T-helper 9 cell (primary cell): ENCODE measurements at places on chromosomes 12 and 14.

DNA sequence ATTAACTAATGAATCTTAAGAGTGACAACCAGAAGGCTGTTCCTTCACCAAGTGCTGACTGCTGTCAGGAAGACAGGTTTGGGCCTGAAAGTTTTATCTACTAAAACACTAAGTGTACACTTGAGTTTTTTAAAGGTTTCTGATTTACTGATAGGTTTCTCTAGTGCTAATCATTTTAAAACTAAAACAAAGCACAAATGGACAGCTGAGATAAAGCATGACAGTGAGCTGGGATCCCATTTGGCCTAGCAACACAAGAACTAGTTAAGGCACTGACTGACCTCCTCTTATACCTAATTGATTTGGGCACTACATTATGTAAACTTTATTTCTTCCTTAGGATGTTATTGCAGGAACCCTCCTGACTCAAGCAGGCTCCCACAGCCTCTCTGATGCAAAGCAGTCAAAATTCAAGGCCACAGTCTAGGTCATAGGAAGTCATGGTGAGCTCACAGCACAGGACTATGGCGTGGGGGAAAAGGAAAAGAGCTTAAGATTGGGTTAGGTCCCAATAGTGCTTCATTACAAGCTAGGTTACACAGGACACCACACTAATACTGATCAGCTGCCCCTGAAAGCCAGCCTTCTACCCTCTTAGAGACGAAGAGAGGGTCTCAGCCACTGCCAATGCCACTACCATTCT is 3.5 kb downstream of the STXBP6 start:
- no peak for DNase-seq

- DNase-seq, result no peak
Observed at GRCh38 chr14:71996610-71997009, 64.4 kb downstream of the RGS6 start.

- no peak for DNase-seq
Observed at GRCh38 chr14:27528328-27528727, 930.5 kb upstream of the NOVA1 start.

DNA sequence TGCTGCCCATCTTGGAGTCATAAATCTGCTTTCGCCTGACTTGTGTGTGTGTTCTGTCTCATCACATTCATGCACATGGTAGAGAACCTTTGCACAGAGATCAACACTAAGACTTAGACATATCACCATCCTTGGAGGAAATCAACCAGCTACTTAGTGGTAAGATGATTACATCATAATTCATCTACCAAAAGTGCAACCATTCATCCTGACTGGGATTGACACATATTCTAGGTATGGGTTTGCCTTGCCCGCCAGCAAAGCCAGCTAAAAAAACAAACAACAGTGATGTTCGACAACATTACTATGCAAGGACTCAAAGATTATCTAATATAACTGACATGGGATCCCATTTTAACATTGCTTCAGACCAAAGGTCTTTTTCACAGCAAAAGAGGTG is 228.7 kb downstream of the NUAK1 start:
- DNase-seq, result no peak

DNA sequence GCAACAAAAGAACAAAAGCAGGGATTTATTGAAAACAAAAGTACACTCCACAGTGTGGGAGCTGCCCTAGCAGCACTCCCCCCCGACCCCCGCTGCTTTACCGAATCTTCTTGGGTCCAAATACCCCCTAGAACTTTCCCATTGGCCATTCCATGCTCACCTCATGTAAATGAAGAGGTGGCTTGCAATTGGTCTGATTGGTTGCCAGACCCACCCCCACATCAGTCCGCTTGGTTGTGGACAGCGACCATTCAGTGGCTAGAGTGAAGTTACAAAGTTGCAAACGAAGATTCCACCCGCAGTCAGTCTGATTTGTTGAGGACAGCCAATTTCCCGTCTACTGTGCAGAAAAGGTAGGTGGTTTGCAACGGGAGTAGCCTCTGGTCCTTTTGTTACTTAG is 3.9 kb downstream of the STYX start:
- DNase-seq, result no peak

- DNase-seq, result no peak
Observed at GRCh38 chr14:56300495-56300894, 182.3 kb downstream of the PELI2 start.

GRCh38 chr12:119615518-119616475 is 22.2 kb downstream of the TMEM233 start:
- DNase-seq, result no peak

GRCh38 chr14:69685716-69686115 is 74.3 kb downstream of the SUSD6 start:
- no peak for DNase-seq

GRCh38 chr12:16070113-16070512 is 159.0 kb downstream of the DERA start:
- DNase-seq, result no peak

DNA sequence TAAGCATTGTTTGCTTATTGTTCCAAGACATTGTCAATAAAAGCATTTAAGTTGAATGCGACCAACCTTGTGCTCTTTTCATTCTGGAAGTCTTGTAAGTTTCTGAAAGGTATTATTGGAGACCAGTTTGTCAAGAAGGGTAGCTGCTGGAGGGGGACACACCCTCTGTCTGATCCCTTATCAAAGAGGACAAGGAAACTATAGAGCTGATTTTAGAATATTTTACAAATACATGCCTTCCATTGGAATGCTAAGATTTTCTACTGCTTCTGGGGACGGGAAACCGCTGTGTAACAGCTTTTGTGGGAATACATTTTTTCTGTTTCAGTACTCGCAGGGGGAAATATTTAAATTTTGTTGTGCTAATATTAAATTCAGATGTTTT is 3.5 kb downstream of the FOS start:
- peak; percentile 40 for DNase-seq

- DNase-seq, result no peak
Observed at GRCh38 chr12:94575024-94575423, 75.3 kb downstream of the TMCC3 start.

DNA sequence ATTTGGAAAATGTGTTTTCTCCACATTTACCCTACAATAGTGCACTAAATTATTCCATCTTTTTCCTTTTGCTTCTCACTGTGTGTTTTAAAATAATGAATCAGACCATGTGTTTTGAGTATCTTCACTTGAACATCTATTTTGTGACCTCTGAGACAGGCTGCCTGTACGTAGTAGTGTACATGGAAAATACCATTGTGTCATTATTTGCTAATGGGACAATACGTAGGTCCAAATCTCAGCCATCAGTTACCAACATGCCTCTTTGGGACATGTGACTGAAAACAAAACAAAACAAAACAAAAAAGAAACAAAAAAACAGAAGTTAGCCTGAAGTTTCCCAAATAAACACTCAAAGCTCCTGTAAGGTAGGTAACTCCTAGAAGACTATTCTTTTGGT is 7.1 kb upstream of the MYF6 start:
- DNase-seq, result no peak

GRCh38 chr14:76647697-76648298 is 113.5 kb upstream of the VASH1 start:
- DNase-seq, result no peak

DNA sequence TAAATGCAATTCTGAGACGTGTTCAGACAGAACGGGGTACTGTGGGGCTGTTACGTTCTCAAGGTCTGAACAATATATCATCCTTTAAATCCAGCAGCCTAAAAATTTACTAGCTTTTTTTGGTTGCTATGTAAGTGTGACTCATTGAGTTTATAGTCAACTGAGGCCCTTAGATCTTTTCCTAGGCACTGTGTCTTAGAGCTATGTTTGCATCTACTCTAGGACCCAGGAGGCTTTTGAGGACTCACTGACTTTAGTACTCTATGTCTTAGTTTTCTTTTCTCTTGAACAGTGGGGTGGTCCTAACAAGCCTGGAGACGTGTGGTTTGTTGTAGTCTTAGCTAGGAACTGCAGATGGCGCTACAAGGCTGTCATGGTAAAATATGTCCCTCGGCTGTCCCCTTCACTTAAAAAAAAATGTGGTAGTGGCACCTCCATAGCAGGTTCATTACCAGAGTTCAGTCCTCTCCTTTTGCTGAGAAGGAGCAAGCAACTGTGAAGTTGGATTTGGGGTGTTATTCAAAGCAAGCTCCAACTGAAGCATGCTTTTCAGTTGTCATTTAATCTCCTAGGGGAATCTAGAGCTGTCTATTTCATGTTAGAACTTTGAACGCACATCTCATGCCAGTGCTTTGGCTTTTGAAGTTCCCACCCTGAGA is 8.7 kb upstream of the SPATS2 start:
- DNase-seq, result peak; percentile 31

GRCh38 chr12:90015228-90015627 is 306.6 kb upstream of the ATP2B1 start:
- no peak for DNase-seq

GRCh38 chr12:117076410-117077372 is 22.5 kb downstream of the TESC start:
- no peak for DNase-seq

DNA sequence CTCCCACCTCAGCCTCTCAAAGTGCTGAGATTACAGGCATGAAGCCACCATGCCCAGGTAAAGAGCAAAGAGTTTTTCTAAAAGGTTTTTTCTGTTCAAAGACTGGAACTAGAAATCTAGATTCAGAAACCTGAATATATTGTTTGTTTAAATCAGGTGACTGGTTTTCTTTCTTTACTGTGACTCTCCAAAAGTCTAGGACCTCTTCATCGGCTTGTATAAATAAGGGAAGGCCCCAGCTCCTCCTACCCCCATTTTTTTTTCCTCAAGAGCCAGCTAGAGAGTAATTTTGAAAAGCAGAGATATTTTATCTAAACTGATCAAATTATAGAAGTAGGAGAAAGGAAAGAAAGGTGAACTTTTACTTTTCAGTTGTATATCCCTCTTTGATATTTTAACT is 48.0 kb downstream of the TMEM116 start:
- DNase-seq, result no peak

DNA sequence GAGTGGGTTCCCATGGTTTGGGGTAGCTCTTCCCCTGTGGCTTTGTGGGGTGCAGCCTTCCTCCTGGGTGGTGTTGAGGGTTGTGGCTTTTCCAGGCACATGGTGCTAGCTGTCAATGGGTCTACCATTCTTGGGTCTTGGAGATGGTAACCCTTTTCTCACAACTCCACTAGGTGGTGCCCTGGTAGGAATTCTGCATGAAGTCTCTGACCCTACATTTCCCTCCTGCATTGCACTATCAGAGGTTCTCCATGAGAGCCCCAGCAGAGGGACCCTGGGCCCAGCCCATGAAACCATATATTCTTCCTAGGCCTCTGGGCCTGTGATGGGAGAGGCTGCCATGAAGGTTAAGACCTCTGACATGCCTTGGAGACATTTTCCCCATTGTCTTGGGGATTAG is 1093.3 kb downstream of the SLC16A7 start:
- DNase-seq, result no peak

- no peak for DNase-seq
Observed at GRCh38 chr12:77377116-77377515, 311.7 kb upstream of the E2F7 start.

DNA sequence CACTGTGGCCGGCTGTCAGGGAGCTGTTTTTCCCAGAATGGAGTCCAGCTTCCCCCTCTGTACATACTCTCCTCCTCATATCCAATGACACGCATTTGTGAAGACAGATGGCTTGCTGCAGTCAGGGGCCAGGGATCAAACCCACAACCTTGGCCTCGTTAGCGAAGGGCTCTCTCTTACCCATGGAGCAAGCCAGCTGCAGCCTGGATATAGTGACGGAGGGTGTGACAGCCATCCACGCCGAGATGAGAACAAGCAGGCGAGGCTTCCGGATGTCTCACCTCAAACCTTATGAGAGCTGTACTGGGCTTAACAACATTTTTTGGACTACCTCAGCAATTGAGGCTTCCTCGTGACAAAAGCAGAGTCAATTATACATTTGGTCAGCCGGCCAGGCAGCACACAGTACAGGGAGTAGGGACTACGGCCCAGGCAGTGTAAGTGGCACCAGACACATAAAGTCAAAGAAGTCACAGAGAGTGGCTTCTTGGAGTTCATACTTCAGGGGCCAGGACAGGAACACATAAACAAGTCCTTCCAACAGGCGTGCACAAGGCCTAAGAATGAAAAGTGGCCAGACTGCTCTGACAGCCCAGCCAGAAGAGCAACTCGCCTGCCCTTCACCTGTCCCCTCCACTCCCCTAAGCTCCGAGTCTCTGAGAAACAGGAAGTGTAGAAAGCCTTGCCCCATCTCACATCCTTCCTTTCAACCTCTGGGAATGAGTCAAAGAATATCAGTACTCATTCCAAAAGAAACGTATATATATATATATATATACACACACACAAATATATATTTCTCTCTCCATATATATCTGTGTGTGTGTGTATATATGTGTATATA is 115.1 kb downstream of the TTC7B start:
- no peak for DNase-seq

- DNase-seq, result no peak
Observed at GRCh38 chr12:99767809-99768208, 120.3 kb downstream of the GARIN6 start.

DNA sequence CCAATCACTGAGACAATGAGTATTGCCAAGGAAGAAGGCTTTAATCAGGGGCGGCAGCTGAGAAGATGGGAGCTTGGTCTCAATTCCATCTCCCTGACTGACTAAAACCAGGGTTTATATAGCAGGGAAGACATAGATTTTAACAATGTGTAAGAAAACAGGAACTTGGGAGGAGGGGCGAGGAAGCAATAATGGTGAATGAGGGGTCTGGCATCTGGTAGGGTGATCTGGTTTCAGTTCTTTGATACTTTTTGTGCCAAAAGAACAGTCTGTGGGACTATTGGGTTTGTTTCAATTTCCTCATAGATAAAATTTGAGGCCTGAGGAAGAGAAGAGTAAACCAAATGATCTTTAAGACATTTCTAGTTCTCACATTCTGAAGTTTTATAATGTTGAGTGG is 49.2 kb downstream of the FUT8 start:
- no peak for DNase-seq

GRCh38 chr12:65800937-65801336 is 23.3 kb upstream of the HMGA2 start:
- DNase-seq, result no peak

DNA sequence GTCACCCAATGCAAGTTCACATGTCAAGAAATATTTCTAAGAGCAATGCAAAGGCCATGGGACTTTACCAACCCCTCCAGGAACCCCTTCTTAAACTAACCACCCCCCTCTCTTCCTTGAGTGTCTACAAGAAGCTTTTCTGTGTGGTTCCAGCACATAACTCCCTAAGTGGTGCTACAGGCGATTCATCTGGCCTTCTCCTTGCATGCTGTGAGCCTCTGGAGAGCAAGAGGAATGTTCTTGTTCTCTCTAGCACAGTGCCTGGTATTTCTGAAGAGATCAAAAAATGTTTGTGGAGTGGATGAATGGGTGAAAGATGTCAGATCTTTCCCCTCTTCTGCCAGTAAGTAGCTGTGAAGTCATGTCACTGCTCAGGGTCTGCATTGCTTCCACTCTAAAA is 5.9 kb upstream of the RNASE12 start:
- no peak for DNase-seq

GRCh38 chr14:55451950-55452349 is 11.5 kb upstream of the TBPL2 start:
- DNase-seq, result no peak

DNA sequence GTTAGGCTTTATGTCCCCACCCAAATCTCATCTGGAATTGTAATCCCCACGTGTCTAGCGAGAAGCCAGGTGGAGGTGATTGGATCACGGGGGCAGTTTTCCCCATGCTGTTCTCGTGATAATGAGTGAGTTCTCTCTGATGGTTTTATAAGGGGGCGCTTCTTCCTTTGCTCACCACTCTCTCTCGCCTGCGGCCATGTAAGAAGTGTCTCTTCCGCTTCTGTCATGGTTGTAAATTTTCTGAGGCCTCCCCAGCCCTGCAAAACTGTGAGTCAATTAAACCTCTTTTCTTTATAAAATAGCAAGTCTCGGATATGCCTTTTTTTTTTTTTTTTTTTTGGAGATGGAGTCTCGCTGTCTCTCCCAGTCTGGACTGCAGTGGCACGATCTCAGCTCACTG is 13.3 kb downstream of the IL31 start:
- no peak for DNase-seq

- no peak for DNase-seq
Observed at GRCh38 chr12:31353750-31354708, 28.1 kb upstream of the SINHCAF start.
